ENCODE measurements at places on chromosomes 2 and 18.

DNA sequence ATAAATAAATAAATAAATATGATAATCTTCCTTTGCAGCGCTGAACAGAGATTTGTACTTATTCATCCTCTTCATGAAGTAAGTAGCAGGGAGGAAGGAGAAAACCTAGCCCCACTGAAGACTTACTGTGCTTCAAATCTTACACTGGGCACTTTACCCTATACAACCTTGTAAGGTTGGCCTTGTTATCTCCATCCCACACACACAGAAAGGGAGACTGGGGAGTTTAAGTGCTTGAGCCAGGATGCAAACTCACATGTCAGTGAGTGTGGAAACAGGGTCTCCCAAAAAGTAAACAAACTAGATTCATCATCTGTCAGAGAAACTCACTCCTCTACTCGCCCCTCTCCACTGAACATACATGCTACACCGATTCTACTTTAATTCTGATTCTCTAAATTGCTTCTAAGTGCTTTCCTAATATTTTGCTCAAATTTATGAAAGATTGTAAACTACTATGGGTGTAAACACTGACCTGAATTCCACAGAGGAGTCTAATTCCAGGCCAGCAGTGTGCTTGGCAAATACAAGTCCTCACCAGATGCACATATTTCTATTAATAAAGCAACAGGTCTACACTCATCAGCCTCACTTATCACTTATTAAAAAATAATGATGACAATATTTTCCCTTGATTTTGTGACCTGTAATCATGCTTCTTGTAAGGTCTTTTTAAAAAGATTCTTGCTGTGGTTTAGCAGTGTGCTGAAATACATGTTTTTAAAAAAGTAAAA lies 155.5 kb downstream of the TCF4 start:
- no peak for DNase-seq

GRCh38 chr2:22486343-22486742 lies 898.6 kb upstream of the KLHL29 start:
- DNase-seq = no peak

DNA sequence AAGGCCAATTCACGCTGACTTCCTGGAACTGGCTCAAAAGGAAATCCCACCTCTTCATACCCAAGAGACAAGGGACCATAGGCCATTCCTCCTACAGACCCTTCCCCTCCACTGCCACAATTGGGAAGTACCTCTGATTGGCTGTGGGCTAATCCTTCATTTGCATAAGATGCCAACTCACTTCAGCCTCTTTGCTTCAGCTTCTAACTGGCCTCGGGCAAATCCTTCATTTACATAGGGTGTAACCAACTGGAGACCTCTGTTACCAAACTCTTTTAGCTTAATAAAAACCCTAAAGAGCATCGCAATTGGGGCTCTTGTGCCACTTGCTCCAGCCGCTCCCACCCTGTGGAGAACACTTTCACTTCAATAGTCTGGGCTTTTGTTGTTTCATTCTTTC lies 38.2 kb downstream of the MC2R start:
- DNase-seq = no peak

- DNase-seq = no peak
Observed at GRCh38 chr2:1758774-1759610, 14.7 kb upstream of the PXDN start.

- DNase-seq = peak; percentile 7
Observed at GRCh38 chr18:60684843-60685513, 312.4 kb upstream of the MC4R start.

DNA sequence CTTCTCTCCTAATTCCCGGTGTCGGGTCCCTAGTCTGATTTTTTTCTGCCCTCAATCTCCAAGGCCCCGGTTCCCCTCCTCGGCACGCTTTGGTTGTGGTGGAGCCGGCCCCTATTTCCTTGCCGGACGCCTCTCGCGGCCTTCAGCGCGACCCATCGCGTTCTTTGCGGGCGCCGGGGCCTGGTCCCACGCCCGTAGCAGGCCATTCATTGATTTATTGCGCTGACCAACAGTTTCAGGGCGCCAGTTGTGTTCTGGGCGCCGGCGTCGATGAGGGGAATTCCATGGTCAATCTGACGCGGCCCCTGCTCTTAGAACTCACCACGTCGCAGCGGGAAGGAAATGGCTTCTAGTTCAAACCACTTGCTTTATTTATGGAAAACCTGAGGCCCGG lies 396 bp downstream of the CNOT9 start:
- DNase-seq = peak; percentile 75

DNA sequence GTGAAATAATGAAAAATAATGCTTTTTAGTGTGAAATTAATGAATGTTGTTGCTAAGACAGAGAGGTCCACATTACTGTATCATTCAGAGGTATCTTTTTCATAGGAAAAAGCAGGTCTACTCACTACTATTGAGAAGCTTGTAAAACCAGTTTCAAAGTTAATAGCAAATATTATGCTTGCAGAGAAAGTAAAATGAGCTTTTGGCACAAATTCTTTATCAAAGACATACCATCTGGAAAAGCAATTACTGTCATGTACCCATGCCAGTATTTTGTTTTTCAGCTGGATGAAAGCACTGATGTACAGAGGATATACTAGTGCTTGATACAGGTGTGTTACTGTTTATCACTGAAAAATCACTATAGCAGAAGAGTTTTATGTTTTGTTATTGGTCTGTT lies 77.5 kb downstream of the NCOA1 start:
- no peak for DNase-seq

GRCh38 chr2:238868067-238868524 lies 20.2 kb downstream of the TWIST2 start:
- DNase-seq = no peak

GRCh38 chr2:218028189-218028495 lies 25.3 kb upstream of the TNS1 start:
- DNase-seq = no peak

DNA sequence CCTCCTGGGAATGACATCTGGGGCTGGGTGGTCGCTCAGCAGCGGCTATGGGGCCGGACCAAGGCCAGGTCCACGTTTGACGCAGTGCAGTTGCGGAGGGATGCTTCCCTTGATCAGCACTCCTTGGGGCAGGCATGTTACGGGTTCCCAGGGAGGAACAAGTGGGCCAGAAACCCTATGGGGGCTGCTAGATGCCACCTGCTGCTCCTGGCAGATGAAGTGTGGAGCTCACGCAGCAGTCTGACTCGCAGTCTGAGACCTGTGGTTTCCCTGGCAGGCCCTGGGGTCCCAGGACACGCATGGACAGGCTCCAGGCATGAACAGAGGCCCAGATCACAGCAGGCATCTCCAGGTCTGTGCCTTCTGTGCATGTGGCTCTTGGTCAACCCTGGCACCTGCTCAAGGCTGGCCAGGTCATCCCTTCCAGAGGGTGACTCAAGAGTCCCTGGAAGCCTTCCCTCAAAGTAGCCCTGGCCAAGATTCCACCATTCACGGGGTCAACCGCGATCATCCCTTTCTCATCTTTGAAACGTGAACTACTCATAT lies 20.0 kb downstream of the KCNF1 start:
- DNase-seq = no peak

- DNase-seq = no peak
Observed at GRCh38 chr18:28522236-28522635, 345.3 kb upstream of the CDH2 start.

GRCh38 chr2:20141056-20141762 lies 83.7 kb downstream of the SDC1 start:
- DNase-seq = peak; percentile 93

GRCh38 chr2:85413592-85414420 lies 3.6 kb upstream of the CAPG start:
- peak; percentile 58 for DNase-seq

- no peak for DNase-seq
Observed at GRCh38 chr2:98556344-98557033, 51.8 kb downstream of the COA5 start.

- DNase-seq = peak; percentile 68
Observed at GRCh38 chr2:37324536-37324785, 172 bp downstream of the PRKD3 start.

GRCh38 chr2:113181258-113182051 lies 7.7 kb downstream of the PSD4 start:
- no peak for DNase-seq

GRCh38 chr2:209208211-209208610 lies 215.6 kb upstream of the MAP2 start:
- peak; percentile 62 for DNase-seq

DNA sequence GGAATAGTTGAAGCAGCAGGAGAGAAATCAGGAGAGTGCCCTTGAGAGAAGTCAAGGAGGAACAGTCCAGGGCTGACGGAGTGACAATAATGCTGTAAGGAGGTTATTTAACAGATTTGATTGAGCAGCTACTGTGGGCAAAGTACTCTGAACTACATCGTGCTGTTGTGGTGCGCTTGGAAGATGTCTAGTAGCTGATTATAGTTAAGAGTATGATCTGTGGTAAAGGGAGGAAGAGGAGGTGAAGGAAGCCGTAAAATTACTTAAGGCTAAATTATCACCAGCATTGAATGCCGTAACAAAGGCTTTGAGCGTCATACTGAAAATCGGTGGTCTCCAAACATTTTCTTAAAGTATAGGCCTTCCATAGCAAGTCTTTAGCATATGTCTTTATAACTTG lies 4.5 kb downstream of the PCBP1 start:
- no peak for DNase-seq

GRCh38 chr2:138365581-138365980 lies 136.0 kb upstream of the SPOPL start:
- no peak for DNase-seq

- DNase-seq = no peak
Observed at GRCh38 chr2:23510471-23510870, 125.5 kb downstream of the KLHL29 start.

DNA sequence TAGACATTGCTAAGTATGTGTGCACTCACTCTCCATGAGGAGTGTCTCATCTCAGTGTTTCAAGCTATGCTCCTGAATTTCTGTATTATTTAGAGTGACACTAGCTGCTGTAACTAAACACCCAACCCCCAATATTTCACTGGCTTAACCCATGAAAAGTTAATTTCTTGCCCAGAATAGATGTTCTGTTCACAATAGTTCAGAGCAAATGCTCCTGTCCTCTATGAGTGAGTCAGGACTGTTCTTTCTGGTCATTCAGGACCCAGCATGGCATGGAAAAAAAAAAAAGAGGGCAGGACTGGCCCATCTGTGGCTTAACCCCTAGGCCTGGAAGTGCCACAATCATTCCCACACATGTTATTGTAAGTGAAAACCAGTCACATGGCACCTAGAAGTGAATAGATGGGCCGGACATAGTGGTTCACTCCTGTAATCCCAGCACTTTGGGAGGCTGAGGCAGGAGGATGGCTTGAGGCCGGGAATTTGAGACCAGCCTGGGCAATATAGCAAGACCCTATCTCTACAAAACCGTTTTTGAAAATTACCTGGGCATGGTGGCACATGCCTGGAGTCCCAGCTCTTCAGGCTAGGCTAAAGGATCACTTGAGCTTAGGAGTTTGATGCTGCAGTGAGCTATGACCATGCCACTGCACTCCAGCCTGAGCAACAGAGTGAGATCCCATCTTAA lies 663.6 kb downstream of the IRS1 start:
- DNase-seq = no peak

DNA sequence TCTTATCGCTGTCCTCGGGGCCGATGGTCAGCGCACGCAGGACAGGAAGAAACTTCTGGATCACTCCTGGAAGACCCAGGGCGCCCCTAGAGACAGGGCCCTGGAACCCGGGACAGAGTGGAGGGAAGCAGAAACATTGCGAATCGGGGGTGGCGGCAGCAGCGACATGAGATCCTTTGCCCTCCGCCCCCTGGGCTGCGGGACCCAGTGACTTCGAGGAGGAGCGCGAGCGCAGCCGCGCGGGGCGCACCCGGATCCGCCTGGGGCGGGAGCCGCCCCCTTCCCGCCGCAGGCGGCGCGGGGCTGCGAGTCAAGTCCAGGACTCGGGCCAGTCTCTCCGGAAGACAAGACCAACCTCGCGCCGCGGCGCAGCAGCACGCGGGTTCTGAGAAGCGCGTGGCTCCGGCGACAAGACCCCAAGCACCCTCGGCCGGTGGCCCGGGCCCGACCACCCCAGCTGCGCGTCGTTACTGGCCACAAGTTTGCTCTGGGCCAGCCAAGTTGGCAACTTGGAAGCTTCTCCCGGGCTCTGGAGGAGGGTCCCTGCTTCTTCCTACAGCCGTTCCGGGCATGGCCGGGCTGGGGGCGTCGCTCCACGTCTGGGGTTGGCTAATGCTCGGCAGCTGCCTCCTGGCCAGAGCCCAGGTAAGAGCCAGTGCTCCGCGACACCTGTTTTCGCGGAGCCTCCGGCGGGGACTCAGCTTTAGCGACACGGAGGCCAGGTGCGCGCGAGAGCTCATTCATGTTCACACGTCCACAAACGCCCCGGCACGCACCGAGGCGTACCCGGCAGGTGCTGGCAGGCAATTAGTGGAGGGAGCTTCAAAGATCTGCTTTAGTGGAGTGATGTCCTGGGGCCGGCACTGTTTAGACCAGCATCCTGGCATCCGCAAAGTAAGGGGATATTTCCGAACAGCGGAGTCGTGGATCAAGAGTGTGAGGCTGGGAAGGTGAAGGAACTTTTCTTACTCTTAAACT lies at the start of gene PTH2R:
PTH2R (plus strand) TSS at position 319 of the 978 bp plus-strand sequence; CDS start at position 571, 252 bp downstream.
- no peak for DNase-seq

DNA sequence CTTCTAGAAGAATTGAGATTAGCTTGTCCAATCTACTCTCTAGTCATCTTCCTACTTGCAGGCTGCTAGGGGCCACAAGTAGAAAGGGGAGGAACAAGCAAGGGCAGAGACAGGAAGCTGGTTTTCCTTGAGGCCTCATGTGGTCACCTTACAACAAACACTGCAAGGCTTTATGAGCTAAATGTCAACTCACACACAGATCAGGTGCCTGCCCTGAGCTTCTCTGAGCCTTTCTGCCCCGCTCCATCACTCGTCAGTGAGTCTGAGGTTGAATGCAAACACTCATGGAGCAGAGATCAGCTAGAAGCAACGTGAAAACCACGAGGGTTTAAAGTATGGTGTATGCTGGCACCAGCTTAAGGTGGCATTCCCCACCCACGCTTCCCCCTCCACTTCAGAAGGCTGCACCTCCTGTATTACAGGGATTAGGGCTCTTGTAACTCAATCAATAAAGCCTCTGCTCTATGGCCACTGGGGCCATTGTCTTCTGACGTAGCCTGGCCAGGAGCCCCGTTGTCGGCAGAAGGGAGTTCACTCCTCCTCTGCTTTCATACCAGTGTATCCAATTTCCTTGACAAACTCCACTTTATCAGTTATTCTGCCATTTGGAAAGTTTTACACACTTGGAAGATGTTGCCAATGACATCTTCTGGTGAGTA lies 5.4 kb upstream of the CRYGC start:
- peak; percentile 28 for DNase-seq

- DNase-seq = no peak
Observed at GRCh38 chr2:134193006-134193405, 60.9 kb upstream of the MGAT5 start.

GRCh38 chr18:74284191-74284979 lies 7.4 kb downstream of the CYB5A start:
- no peak for DNase-seq

DNA sequence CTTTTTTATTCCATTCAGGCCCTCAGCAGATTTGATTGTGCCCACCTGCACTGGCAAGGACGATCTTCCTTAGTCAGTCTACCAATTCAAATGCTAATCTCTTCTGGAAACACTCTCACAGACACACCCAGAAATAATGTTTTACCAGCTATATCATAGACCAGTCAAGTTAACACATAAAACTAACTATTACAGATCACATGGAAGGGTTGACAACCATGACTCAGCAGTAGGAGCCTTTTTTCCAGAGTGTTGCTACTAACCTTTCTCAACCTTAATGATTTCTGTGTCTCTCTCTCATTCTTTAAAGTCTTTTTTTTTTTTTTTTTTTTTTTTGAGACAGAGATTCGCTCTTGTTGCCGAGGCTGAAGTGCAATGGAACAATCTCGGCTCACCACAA lies 143.5 kb upstream of the MSH6 start:
- DNase-seq = no peak

Measured in HT-29 (cell line).